Activated CD4-positive, alpha-beta T cell treated with anti-CD3 and anti-CD28 coated beads for 24 hours (primary cell): ENCODE measurements at places on chromosomes 7 and 10.

- DNase-seq: no peak
These were observed 35.6 kb downstream of the YKT6 start for GRCh38 chr7:44236333-44236728.

DNA sequence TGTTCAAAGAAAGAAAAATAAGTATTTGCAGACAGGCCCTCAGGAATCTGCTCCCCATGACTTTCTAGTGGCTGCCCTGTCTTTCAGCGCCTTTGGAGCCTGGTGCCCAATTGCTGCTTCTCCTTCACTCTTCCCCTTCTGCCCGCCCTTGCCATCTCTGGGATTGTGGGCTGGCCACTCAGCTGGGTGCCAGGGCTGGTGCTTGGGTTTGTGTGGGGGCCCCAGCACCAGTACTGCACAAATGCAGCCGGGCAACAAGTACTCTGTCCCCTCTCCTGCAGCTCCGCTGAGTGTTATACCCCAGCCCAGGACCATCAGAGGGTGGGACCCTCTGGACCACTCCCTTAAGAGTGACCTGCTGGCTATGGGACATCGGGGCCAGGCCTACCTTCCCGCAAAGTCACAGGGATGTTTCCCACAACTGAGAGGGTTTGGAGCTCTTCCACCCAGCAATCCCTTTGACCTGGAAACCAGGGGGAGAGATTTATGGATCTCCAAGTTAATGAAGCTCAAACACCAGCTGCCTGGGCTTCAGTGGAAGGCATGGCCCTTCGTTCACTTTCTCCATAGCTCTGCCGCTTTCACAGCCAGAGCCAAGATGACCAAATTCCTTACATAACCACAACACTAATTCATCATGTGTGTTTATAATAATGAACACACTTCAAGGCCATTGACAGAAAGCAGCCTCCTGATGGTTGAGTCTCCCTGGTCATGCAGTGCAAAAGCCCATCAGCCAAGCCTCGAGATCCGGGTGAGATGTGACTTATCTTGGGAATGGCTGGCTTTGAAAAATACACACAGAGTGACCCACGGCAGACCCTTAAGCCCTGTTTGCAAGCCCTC, 313.9 kb upstream of the ZNF32 start:
- no peak for DNase-seq

GRCh38 chr10:9301148-9301547, 1246.7 kb downstream of the GATA3 start:
- no peak for DNase-seq

- DNase-seq: no peak
These were observed 153.8 kb upstream of the CALCR start for GRCh38 chr7:93728292-93728691.
